ENCODE measurements at places on chromosomes 3 and 15. TPM values are rescaled to one million over a fixed set of nuclear protein-coding genes. Genes with fewer than 3 reads are reported as not detected.

- H3K27me3 ChIP-seq = no peaks in the 10 kb centered on the region
- no peak overlapping the region for H3K27ac ChIP-seq
- H3K36me3 ChIP-seq = no peaks in the 10 kb centered on the region
- H3K4me3 ChIP-seq = no peak overlapping the region
- DNase-seq = no peak
- H3K4me1 ChIP-seq = no peaks in the 10 kb centered on the region
Measured at GRCh38 chr15:62929000-62929357, 113.6 kb upstream of the TPM1 start.

DNA sequence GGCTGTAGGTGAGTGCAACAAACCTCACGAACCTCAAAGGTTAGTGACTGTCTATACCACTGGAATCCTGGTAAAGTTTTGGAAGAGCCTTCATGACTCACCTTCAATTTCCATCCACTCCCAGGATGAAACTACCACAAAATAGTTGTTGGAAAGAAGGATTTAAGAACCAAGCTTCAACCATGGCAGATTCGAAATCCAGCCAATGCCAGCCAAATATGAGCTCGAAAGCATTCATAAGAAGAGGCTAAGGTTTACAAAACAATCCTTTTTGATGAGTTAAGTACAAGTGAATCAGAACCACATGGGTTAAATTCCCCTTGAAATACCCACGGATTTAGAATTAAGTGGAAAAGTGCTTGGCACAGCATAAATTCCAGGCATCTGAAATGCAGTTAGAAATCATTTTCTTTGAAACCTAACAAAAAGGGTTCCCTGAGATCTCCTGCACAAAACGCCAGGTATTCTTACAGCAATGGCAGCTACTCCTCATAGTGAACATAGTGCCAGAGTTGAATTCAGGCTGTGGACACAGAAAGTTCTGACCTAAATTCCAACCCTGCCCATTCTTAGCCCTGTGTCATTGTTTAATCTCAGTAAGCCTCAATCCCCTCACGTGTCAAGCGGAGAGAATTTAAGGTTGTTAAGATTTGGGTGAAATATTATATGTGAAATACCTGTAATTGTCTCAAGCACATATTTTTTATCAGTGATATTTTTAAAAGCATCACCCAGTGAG is 89.2 kb downstream of the FBN1 start:
- H3K36me3 ChIP-seq = no peaks in the 10 kb centered on the region
- H3K27me3 ChIP-seq = no peaks in the 10 kb centered on the region
- H3K4me1 ChIP-seq = peaks cover 35% of the 10 kb centered on the region
- H3K27ac ChIP-seq = no peak overlapping the region

GRCh38 chr3:178386401-178386800 is 149.8 kb upstream of the KCNMB2 start:
- peaks cover 19% of the 10 kb centered on the region for H3K4me1 ChIP-seq
- H3K27ac ChIP-seq = no peak overlapping the region
- no peaks in the 10 kb centered on the region for H3K27me3 ChIP-seq
- no peak for DNase-seq
- H3K4me3 ChIP-seq = no peak overlapping the region

CYP8B1 gene
- not detected for total RNA-seq

DNA sequence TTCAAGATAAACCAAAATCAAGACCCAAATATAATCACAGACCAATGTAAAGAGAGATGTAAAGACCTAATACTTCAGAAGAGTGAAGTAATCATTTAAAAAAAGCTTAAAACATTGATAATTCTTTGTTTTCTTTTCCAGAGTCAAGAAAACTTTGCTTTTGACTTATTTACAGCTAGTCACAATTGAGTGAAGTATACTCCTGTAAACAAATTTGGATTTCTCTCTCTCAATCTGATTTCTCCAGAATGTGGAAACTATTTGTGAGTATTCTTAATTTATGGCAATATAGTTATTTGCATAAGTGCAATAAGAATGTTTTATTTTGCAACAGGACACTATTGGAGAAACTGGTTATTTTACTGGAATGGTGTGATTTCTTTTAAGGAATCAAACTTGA is 43.7 kb upstream of the ZBTB20 start:
- no peaks in the 10 kb centered on the region for H3K4me1 ChIP-seq
- no peak overlapping the region for H3K4me3 ChIP-seq
- H3K27ac ChIP-seq = no peak overlapping the region
- no peaks in the 10 kb centered on the region for H3K36me3 ChIP-seq

GRCh38 chr15:40736575-40736974 is 18.5 kb downstream of the RMDN3 start:
- no peaks in the 10 kb centered on the region for H3K4me1 ChIP-seq
- H3K36me3 ChIP-seq = no peaks in the 10 kb centered on the region
- H3K27ac ChIP-seq = no peak overlapping the region
- no peaks in the 10 kb centered on the region for H3K27me3 ChIP-seq

RNU5B-1 gene
- total RNA-seq = not detected

ZNF639 gene
- total RNA-seq = 55.0 TPM

TMF1 gene
- total RNA-seq = 14.6 TPM

TOPBP1 gene
- 56.0 TPM for total RNA-seq

DNA sequence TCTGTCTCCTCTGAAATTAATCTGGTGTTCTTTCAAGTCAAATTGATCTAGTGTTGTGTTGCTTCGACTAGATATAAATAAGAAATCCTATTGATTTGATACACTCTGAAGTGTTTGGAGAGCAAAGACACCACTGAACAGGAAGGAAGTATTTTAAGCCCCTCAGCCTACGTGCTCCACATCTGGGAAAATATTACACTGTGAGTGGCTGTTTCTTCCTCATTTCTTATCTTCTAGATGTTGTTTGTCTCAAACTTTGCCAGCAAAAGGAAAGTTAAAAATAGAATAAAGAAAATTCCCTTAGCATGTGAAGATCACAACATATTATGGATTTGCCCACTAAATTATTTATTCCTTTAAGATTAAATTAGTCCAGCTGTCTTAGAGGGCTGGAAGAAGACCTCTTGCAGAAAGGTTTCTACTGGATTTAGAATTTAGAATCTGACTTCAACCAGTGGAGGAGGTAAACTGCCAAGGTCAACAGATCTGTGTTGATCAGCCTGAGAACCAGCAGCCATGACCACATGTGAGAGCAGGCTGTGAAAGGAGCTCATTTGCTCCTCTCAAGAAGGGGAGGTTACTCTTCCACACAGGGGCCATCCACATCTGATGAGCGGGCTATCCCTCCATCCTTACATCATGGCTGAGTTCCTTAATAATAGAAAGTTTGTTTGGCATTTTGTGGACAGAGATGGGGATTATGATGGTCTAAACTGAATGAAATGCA is 46.3 kb upstream of the ACKR4 start:
- no peaks in the 10 kb centered on the region for H3K27me3 ChIP-seq
- no peak overlapping the region for H3K4me3 ChIP-seq
- DNase-seq = no peak
- H3K27ac ChIP-seq = no peak overlapping the region
- no peaks in the 10 kb centered on the region for H3K36me3 ChIP-seq

DNA sequence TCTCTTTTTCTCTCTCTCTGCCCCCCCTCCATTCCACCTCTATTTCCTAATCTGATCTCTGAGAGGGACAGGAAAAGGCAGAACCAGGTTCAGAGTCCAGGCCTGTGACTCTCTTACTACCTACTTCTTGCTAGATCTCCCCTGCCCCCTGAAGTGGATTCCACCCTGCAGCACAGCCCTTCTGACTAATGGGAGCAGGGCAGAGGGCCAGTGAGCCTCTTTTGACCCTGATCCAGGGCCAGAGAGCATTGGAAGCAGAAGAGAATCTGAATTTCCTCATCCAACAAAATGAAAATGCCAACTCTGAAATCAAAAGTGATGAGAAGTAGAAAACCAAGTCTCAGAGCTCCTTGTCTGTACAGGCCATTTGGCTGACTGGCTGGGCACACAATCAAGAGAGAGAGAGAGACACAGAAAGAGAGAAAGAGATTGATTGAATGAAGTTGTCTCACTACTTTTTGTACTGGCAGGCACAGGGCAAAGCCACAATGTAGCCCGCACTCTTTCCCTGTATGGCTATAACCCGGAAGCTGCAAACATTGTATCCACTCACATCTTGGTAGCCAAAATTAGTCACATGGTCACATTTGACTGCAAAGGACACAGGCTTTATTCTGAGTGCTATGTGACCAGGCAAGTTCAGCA is 31.6 kb upstream of the GLCE start:
- no peaks in the 10 kb centered on the region for H3K4me1 ChIP-seq
- DNase-seq = no peak
- H3K4me3 ChIP-seq = no peak overlapping the region
- H3K27me3 ChIP-seq = peaks cover 3% of the 10 kb centered on the region
- no peak overlapping the region for H3K27ac ChIP-seq
- H3K36me3 ChIP-seq = no peaks in the 10 kb centered on the region

- H3K4me1 ChIP-seq = peaks cover 21% of the 10 kb centered on the region
- H3K36me3 ChIP-seq = no peaks in the 10 kb centered on the region
- H3K4me3 ChIP-seq = no peak overlapping the region
- no peak overlapping the region for H3K27ac ChIP-seq
Measured at GRCh38 chr15:59886441-59886840, 117.7 kb upstream of the FOXB1 start.
